ENCODE measurements at places on chromosomes 5 and 9.

DNA sequence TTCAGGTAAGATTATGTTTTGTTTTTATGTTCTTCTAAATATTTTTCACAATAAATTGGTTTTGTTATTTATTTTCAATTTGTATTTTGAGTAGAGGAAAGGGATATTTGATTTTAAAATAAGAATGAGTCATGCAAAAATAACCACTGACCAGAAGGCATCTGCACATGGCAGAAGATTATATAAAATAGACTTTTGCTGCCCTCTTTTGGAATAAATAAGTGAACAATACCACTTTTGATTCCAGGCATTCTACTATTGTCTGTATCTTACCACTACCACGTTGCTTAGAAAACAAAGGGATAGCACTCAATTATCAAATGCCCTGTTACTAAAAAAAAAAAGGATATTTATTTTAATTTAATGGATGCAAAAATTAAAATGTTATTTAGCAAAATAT lies 227.3 kb upstream of the ITGA1 start:
- no peak for DNase-seq

- no peak for DNase-seq
Observed at GRCh38 chr9:130220352-130220751, 45.2 kb upstream of the HMCN2 start.

DNA sequence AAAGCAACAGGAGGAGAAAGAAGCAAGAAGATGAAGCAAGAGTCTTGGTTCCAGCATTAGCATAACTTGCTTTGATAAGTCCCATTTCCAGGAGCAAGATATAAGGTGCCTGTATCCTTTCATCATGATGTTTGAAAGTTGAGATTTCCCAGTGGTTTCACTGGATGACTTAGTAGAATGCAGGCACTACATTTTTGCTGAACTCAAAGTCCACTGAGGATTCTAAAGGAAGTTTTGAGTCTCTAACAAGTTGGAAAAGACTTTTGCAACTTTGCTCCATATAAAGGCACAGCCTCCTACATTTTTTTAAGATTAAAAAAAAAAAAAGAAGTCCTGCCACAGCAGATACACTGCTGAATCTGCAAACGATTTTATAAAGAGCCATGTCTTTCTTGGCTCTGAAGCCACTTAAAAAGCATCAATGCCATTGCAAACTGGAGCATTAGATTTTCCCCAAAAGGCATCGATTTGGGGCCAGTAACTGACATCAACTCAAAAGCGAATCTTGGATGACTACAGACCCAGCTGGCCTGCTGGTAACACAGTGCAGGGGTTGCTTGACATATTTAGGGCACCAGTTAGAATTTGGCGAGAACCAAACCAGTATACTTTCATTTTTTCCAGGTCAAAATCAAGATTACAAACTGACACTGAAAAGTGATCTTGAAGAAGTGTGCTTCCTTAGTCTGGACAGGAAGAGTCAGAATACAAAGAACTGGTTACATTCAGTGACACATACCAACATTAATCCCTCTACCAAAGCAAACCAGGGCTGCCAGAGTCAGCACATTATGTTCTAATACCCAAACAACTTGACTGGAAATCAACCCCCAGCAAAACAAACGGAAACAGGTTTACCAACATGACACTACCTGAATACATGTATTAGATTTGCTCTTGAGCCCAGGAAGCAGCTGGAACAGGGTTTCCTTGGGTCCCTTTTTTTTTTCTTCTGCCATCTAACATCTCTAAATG lies 39.1 kb upstream of the KCNV2 start:
- DNase-seq, result no peak

GRCh38 chr9:15461601-15462000 lies 38.9 kb downstream of the SNAPC3 start:
- DNase-seq, result no peak

DNA sequence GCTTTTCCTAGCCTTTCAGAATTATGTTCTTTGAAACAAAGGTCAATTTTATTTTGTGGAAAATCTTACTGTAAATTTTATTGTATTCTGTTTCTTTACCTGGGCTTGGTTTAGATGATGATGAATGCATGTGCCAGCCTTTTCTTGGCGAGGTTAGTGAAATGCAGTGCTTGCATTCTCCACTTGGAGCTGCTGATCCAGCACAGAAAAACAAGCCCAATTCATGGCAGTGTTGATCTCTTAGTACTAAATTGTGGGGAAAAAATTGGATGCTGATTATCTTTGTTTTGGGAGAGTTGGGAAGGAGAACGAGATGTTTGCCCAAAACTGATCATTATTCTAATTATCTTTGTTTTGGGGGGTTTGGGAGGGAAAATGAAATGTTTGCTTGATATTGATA lies 3.7 kb downstream of the HABP4 start:
- no peak for DNase-seq

DNA sequence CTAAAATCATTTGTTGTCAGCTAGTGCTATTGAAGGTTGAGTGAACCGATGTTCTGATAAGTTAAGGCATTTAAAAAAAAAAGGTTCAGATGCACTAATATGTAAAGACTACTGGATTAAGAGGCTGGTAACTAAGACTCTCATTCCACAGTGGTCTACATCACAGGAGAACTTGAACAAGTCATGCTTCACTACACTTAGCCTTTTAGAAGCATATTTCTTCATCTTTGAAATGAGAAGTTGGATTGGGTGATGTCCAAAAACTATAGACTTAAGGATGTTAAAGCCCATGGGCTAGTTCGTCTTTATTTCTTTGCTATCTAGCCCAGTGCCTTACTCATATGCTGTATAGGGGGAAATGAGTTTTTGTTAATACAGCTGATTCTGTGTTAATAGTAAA lies 107.2 kb downstream of the NDUFS4 start:
- no peak for DNase-seq

DNA sequence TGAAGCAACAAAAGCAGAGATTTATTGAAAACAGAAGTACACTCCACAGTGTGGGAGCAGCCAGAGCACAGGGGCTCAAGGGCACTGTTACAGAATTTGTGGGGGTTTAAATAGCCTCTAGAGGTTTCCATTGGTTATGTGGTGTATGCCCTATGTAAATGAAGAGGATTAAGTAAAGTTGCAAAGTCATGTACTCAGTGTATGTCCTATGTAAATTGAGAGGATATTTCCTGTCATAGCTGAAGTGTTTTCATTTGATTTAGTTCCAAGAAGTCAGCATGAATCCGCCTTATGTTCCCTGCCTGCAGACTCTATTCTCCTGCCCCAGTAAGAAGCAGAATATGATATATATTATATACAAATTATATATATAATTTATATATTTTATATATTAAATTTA lies 966.0 kb upstream of the COX7C start:
- DNase-seq, result no peak

GRCh38 chr5:75523275-75523674 lies 11.6 kb downstream of the POLK start:
- DNase-seq, result no peak

GRCh38 chr9:89426384-89426961 lies 71.4 kb downstream of the SEMA4D start:
- no peak for DNase-seq
